Stimulated activated CD8-positive, alpha-beta memory T cell treated with anti-CD3 and anti-CD28 coated beads, Interleukin-15, amount 100 ng/mL, for 1 hour (primary cell): ENCODE measurements at places on chromosomes 4 and X.

GRCh38 chrX:155888139-155888538, 7.0 kb downstream of the VAMP7 start:
- no peak for DNase-seq

GRCh38 chr4:163384434-163384833, 40.7 kb downstream of the NPY5R start:
- no peak for DNase-seq

DNA sequence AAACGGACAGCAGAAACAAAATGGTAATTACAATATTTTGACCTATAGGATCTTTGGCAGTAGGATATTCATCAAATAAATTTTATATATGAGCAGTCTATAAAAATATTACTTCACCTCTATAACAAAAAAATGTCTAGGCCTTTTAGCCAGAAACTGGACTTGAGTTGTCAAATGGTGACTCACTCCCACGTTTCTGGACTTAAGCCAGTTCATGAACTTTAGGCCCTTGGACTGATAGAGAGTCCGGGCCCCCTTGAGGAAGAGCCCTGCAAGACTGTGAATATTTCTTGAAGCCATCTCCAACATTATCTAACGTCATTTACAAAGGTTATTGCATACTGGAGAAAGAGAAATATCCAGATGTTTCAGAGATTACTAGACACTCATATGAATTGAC, 106.8 kb upstream of the FAM47A start:
- no peak for DNase-seq

- DNase-seq = no peak
These were observed 31.5 kb downstream of the PALLD start for GRCh38 chr4:168528131-168528949.

DNA sequence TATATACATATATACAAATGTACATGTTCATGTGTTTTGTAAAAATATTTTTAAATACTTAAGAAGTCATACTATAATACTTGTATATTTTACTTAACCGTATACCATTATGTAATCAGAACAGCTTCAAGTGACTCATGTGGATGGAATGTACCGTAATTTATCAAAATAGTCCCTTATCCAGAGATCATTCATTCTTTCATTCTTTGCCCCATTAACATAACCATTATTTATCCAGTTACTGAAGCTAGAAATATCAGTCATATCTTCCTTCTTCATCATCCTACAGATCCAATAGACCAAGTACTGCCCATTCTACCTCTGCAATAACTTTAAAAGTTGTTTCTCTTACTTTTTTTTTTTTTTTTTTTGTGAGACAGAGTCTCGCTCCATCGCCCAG, 164.2 kb downstream of the MAB21L2 start:
- DNase-seq = no peak

DNA sequence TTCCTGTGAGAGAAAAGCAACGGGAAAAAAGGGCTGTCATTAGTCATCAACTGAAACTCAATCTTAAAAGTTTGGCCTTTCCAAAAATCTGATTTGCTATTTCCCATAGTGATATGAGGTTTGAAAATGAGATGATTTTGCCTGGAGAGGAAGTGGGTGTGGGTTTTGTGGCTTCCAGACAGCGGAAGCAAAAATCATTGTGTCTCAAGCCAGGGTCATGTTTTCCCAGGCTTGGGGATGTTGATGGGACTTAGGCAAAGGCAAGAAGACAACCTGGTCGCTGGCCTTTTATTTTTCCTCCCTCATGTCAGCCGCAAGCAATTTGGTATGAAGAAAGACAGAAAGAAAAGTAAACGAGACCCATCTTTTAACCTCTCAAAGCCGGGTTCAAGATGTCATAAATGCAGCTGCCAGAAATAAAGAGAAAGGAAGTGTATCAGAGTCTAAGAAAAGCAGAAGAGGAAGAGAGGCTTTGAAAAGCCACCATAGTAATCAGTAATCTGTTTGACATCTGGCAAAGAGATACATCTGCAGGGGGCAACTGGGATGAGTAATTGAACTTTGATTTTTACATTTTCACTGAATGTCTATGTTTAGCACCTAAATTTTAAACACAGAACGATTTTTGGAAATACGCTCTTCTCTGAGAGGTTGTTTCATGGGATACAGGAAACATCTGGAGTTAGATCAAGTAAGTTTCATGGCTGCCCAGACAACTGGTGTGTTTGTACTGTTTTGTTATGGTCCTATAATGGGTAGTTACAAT, 521.6 kb upstream of the SLIT2 start:
- no peak for DNase-seq

GRCh38 chr4:128590773-128591172, 218.7 kb upstream of the JADE1 start:
- no peak for DNase-seq

DNA sequence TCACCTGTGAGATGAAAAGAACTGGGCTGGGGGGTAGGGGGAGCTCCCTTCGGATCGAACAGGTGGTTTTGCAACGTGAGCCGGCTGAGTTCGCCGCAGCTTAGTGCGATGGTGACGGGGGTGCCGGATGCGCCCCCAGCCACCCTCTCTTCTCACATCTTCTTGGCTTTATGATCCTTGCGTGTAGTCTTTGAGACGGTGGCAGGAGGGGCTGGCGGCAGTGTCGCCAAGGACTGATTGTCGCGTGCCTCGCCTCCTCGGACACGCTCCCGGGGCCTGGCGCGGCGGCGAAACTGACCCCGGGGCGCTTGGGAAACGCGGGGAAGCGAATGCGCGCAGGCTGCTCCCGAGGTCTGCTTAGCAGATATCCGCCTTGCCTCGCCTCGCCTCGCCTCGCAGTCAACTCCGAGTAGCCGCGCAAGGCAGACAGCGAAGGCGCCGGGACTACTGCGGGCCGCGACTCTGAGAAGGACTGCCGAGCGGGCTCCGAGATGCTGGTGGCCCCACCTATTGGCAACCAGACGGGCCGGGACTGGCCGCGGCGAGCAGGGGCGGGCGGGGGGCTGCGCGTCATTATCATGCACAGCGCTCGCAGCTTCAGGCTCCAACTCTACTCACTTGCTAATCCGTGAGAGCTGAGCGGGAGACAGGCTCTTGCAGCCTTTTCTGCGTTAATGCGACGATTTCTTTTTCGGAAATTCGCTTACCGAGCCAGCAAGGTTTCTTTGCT, 1.5 kb downstream of the GRID2 start:
- no peak for DNase-seq

- DNase-seq = no peak
These were observed 22.2 kb upstream of the USP53 start for GRCh38 chr4:119190354-119190753.

DNA sequence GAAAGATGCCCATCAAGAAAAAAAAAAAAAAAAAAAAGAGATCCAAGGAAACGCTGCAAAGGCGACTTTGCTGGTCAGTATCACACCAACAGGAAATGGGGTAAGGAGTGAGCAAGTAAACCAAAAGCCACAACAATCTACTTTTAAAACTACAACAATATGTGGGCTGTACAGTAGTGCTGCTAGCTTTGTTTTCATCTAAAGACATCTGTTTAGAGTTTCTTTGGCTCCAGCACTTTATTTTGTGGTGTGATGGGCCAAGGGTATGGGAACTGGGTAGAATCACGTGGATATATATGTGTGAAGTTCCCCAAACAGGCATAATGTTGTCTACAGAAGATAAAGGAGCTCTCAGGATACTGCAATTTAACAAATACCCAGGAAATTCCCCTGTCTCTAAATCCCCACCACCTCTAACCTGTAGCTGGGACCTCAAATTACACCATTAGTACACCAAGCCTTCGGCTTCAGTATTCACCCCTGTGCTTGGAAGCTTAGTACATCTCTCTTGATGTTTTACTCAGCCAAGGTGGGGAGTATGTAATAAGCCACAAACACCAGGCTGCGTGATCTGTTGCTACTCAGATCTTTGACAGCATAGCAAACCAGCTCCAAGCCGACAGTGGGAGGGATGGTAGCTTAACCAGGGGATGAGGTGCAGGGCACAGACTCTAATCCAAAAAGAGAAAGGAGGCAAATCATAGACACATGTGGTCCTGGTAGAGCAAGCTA, 207.9 kb downstream of the HS6ST2 start:
- DNase-seq = no peak

DNA sequence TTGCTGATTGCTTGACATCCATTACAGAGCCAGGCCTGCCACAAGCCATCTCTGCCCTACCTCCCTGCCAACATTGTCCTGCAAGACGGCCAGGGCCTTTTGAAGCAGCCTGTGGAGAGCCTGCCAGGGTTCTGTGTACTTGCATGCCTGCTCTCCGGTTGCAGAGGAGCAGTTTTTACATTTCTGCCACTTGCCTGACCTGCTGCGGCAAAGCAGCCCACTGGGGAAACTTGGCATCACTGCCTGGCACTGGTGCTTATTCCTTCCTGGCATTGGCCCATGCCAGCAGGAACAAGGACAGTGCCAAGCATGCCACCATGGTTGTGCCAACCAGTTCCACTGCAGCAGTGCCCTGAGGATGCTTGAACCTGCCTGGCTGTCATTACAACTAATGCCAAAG, 167.1 kb downstream of the NHS start:
- DNase-seq = no peak

GRCh38 chr4:61336488-61336887, 136.4 kb downstream of the ADGRL3 start:
- no peak for DNase-seq

GRCh38 chr4:118865091-118865708, 23.5 kb upstream of the SYNPO2 start:
- DNase-seq = no peak

DNA sequence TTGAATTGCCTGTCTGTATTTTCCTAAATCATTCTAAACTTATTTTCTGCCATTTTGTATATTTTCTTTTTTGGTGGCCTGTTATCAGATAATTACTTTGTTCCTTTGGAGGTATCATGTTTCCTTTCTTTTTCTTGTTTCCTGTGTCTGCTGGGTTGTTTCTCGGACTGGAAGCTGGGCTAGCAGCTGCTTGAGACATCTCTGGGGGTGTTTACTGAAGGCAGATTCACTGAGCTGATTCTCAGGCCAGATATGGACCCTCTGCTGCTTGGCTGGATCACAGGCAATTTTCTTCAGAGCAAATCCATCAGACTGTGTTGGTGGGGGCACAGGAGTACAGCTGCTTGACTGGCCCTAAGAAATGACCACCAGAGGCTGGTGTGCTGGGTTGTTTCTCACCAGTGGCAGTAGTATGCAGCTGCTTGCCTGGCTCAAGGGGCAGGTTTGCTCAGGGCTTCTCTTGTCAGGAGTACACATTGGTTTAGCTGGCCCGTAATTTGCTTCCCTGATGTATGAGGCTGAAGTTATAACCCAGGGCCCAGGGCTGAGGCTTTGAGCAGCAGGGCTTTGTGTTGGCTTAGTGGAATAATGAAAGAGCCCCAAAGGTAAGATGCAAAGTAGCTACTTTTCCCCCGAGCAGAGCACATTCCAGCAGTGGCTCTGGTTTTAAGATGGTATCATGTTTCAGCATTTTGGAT, 680.6 kb downstream of the TECRL start:
- no peak for DNase-seq

GRCh38 chr4:159197260-159197884, 94.5 kb downstream of the RAPGEF2 start:
- DNase-seq = no peak

DNA sequence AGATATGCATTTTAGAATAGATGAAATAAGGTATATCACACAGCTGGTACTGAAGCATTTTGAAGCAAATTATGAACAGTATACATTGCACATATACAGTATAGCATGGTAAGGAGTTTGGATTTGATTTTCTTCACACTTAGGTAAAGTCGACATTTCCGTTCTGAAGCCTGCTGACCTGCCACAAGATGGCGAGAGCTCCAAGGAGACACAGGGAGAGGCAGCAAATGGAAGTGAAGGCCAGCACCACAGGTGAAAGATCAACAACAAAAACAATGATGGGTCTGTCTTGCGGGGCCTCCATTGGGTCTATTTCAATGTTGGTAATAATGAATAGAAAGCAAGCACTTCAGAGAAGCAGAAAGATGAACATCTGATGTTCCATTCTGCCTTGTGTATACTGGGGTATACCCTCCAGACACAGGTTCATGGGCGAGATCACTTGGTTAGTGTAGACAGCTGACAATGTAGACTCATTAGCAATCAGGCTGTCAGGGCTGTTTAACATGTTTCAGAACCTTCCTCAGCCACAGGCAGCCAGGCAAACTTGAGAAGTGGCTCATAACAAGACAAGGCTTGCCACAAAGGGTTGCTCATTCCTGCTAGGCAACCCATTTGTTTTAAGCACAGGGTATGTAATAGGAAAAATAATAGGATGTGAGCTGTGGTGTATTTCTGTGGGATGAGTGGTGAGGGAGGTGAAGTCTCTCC, 21.4 kb upstream of the NOX1 start:
- no peak for DNase-seq

GRCh38 chr4:110032603-110033002, 119.9 kb downstream of the EGF start:
- DNase-seq = no peak

GRCh38 chr4:127071443-127071842, 561.3 kb upstream of the INTU start:
- no peak for DNase-seq

- DNase-seq = no peak
These were observed 42.5 kb downstream of the LRBA start for GRCh38 chr4:150972592-150972991.

DNA sequence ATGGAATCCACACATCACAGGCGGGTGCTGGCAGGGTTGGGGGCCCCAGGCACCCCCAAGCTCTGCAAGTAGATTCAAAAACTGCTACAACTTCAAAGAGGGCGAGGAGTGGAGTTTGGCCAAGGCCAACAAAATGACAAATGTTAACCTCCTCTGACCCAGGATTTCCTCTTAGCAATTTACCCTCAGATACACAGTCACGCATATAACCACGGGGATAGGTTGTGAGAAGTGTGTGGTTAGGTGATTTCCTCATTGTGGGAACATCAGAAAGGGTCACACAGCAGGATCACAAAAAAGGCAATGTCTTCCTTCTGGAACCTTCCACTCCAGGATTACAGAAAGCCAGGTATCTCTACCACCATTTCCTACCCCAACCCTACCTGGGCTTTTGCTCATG, 62.4 kb downstream of the C4orf50 start:
- no peak for DNase-seq

- no peak for DNase-seq
These were observed 71.1 kb upstream of the EFNB1 start for GRCh38 chrX:68757731-68758130.

- no peak for DNase-seq
These were observed 208.7 kb downstream of the CHIC2 start for GRCh38 chr4:53855581-53856250.

DNA sequence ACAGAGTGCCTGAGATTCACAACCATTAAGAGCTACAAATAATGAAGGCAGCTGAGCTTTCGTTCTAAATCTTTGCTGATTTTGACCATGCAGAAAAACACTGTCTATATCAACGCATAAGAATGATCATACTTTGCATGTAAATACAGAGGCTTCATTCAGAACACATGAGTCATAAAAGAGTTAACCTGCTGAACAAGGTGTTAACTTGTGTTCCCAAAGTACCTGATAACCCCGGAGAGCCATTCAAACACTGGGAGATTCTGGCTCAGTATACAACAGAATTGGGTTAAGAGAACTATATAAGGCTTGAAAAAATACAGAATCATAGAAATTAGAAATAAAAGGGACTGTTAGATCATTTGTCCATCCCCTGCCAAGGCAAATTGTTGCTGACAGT, 964.3 kb upstream of the TENM3 start:
- no peak for DNase-seq
